T-helper 17 cell (primary cell): ENCODE measurements at places on chromosomes 12 and 14.
A peak's percentile ranks its signal among the peaks of the same experiment; 100 is the strongest.

GRCh38 chr12:32809846-32810245, 54.1 kb upstream of the YARS2 start:
- DNase-seq: no peak

DNA sequence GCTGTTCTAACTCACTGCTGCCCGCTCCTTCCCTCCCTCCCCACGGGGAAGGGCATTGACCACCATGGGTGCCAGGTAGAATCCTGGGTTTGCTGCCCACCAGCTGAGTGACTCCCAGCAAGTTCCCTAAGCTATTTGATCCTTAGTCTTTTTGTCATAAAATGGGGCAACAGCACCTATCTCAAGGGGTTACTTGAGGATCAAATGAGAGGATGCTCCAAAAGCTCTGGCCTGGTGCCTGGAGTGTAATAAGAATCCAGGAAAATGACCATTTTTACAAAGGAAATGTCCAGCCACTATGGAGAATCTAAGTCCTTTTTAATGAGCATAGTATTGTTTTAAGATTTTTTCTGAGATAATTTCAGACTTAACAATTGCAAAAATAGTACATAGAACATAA, 61.4 kb upstream of the CMKLR1 start:
- no peak for DNase-seq

DNA sequence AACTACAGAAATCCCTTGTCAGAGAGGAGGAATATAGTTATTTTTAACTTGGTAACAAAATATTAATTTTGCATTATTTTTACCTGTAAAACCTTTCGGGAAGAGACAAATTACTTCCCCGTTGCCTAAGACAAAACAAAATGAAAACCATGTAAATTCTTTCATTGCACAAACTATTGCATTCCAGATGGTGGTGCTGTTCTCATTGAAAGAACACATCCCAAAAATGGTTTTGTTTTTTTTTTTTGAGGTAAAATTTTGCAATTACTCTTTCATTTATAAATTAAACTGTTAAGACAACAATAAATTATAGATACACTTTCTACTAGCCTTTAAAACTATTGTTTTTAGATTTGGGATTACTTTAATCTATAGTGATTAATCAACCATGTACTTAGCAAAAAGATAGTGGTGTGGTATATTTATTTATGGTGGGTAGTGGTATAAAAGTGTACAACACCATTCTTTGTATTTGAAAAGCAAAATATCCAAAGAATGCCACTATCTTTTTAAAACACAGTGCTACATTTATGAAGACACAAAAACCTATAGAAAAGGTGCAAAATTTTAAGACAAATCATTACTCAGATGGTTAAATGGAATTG, 115.5 kb downstream of the SLC38A1 start:
- DNase-seq: no peak

DNA sequence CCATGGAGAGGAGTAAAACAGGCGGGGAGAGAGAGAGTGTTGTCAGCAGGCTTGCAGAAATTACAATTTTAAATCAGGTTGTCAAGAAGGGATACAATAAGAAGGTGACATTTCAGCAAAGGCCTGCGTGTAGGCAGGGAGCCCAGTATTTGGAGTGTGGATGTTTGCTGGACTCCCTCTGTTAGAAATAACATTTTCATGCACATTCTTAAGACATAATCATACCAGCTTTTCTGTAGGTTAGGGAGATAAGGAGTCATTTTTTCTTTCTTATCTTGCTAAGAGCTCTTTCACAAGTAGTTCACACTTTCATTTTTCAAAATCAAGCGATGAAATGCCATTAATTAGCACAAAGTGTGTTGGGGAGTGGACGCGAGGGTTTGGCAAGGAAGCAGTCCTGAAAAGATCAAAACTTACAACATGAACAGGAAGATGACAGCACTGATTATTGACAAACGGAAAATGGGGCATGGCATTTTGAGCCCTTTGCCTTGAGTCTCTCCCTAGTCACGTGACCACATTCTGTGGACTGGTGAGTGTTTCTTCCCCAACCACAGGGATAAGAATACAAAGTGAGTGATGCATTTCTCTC, 160.2 kb downstream of the DAD1 start:
- no peak for DNase-seq

- DNase-seq: no peak
Measured at GRCh38 chr14:100389497-100390104, 66.5 kb downstream of the SLC25A47 start.

DNA sequence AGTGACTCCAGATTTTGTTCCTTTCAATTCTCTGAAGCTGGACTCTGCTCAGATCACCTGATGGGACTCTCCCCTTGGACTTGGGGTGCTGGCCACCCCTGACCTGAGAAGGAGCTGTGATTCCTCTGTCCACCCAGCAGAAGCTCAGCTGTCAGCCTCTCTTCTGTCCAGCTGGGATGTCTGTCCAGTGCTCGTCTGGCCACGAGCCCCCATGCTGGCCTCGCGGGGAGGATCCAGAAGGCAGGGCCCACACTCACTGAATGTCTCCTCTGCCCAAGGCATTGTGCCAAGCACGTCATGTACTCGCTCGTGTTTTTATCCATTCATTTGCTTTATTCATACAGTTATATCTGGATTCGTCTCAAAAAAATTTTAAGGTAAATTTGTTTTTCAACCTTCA, 14.2 kb upstream of the SLC24A4 start:
- DNase-seq: no peak

DNA sequence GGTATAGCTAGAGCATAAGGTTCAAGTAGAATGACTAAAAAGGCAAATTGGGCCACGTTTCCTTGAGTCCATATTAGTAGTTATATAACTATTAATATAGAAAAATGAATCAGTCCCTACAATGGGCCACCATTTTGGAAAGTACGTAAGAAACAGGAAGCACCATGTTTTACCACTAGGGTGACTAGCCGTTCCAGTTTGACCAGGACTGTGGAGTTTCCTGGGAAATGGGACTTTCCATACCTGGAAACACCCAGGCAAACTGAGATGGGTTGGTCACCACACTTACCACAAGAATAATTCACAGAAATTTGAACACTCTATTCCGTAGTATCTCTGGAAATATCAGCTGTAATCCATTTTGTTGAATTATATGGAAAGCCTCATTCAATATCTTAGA, 2.1 kb upstream of the MAGOHB start:
- no peak for DNase-seq

DNA sequence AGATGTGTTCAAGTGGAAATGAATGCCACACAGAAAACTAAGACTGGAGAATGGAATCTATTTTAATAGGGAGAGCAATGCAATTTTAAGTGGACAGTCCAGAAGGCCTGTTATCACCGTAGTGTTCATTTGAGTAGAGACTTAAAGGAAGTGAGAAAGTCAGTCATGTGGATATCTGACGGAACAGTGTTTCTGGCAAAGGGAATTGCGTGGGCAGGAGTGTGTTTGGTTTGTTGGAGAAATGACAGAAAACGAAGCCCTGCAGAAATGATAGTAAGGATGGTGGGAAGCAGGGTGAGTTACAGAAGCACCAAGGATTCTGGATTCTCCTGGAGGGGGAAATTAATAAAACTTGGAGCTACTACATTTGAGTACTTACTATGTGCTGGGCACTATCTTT, 776.6 kb downstream of the MED13L start:
- no peak for DNase-seq

DNA sequence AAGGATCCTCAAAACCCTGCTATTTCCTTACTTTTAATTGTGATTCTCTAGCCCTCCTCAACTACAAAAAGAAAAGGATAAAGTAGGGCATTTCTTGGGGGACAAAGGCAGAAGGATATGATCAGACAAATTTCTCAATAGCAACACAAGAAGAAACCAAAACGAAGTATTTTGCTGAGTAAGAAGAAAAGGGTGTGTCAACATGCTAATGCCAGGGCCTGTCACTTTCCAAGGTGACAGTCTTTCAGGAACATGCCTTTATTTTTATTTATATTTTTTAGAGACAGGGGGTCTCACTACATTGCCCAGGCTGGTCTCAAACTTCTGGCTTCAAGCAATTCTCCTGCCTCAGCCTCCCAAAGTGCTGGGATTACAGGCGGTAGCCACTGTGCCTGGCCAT, 39.8 kb downstream of the CBX5 start:
- no peak for DNase-seq

DNA sequence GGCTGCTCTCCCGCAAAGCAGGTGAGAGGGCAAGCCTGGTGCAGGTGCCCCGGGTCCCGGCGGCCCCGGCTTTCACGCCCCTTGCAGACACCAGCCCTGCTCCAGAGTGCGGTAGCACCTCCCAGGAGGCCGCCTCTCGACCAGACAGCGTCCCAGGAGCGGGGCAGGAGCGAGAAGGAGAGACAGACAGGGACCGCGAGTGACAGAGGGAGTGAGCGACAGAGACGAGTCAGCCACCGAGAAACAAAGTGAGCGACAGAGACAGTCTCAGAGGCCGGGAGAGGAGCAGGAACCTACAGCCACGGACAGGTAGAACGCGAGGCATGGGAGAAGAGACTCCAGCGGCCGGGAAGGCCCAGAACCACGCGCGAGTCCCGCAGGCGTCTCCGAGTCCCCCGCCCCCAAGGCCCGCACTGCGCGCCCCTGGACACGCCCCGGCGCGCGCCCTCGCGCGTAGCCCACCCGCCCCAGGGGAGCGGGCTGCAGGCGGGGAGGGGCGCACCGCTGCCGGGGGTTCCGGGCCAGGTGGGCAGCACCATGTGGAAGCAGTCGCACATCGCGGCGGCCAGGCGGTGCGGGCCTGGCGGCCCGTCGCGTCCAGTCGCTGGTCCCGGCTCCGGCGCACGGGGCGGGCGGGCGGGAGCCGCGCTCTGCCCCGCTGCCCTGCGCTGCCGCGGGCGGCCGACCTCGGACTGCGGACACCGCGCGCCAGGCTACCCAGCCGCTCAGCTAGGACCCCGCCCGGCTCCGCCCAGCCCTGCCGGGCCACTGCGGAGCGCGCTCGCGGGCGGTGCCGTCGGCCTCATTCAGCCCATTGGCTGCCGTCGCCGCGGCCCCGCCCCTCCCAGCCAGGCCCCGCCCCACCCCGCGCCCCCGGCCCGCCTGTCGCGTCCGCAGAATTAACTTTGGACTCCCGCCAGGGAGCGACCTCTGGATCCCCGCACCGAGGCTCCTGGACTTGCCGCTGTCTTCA, at the start of gene AHNAK2:
TSS of gene AHNAK2 (minus strand) at position 694 of the 973 bp plus-strand sequence. CDS start at position 557, 137 bp downstream.
- peak; percentile 49 for DNase-seq

GRCh38 chr12:14399871-14400270, 34.4 kb downstream of the ATF7IP start:
- no peak for DNase-seq

GRCh38 chr12:67772267-67773169, 124.0 kb downstream of the DYRK2 start:
- no peak for DNase-seq

DNA sequence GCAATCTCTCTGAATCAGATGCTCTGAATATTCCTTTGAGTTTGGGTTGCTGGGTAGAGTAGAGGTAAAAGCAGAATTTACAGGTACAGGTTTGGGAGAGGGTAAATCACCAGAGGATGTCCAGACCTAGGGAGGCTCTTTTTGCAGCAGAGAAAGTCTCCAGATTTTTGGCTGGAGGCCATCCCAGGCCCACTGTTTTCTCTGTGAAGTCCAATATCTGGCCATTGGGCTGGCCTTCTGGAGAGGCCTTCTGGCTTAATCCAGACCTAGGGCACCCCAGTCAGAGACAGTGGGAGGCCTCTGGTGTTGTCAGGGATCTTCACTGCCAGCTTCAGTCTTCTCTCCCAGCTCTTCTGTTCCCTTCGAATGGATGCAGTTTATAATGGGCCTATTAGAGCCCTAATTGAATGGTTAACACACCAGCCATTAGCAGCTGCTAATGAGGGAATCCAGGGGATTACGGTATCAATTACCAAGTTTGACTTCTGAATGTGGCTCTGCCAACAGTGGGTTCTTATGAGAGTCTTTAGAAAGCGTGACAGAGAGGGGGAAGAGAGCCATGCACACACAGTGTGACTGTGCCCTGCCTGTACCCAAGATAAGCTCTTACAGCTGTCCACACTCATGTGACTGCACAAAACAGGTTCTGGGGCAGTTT, 183.1 kb downstream of the EMP1 start:
- no peak for DNase-seq

GRCh38 chr12:93892423-93893268, 215.5 kb downstream of the CRADD start:
- no peak for DNase-seq

- no peak for DNase-seq
Measured at GRCh38 chr12:121806009-121806545, 2.3 kb downstream of the SETD1B start.

GRCh38 chr14:61654026-61654425, 41.3 kb upstream of the HIF1A start:
- DNase-seq: no peak

GRCh38 chr12:49985981-49986380, 13.2 kb downstream of the AQP6 start:
- no peak for DNase-seq

GRCh38 chr14:34872822-34873588, 2.2 kb downstream of the BAZ1A start:
- DNase-seq: no peak

DNA sequence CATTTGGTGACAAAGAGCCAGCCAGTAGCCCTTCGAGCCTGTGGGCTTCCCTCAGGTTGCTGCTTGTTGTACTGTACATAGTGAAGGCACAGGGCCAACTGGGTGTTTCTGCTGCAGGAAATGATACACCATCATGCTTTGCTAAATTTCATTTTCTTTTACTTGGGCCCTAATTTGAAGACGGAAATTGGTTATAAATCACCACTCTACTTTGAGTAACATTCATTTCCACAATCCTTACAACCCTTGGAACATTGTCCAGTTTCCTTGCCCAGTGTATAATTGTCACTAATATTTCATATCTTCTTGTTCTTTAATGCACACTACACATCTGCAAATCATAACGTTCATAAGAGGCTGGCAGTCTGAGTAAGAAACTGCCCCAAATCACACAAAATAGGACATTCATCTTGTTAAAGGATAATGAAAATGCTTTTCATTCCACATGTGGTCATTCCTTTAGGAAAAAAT, 30.2 kb downstream of the MSRB3 start:
- DNase-seq: no peak

GRCh38 chr12:95002754-95003153, 743 bp downstream of the NDUFA12 start:
- DNase-seq: no peak

DNA sequence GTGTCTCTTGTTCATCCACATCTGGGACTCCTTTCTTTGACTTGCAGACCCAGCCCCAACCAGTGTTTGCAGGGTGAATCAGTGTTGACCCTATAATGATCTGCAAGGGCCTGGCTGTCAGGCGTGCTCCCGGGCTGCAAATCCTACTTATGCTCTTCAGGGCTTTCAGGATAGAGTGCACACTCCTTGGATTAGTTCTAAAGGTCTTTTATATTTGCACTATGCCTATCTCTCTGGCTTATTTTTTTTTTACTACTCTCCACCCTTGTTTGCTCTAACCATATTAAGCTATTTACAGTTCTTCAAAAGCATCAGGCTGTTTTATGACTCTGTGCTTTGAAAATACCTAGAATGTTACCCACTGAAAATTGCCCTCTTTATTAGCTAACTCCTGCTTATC, 4.3 kb upstream of the PRICKLE1 start:
- no peak for DNase-seq
